Coronary artery (tissue), 2 donors: ENCODE measurements at places on chromosomes 1 and 21.

GRCh38 chr1:66112744-66113400 lies 320.2 kb downstream of the PDE4B start:
- DNase-seq: no peak

DNA sequence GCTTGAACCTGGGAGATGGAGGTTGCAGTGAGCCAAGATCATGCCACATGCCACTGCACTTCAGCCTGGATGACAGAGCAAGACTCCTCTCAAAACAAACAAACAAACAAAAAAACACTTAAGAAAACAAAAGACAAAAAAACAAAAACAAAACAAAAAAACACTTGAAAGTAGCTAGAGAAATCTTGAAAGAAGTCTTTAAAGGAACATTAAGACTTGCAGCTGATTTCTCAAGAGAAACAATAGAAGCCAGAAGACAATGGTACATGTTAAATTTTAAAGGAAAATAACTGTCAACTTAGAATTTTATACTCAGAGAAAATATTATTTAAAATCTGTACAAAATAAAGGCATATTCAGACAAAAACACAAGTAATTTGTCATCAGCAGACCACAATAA lies 71.3 kb downstream of the HLX start:
- DNase-seq: no peak

DNA sequence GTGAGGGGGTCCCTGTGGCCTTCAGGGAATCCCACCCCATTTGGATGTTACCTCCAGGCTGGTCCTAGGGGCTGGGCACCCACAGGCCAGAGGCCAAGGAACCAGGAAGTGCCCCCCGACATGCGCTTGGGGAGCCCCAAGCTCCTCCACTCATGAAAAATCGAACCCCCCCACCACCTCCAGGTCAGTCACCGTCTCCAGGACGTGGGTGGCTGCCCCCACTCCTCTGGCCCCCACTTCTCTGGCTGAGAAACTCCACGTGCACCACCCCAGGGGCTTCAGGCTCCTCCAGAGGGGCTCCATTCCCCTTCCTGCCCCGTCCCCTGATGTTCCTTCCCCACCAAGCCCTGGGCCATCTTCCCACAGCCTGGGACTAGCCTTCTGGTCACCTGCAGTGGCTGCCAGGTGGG lies 30.5 kb upstream of the POFUT2 start:
- no peak for DNase-seq

DNA sequence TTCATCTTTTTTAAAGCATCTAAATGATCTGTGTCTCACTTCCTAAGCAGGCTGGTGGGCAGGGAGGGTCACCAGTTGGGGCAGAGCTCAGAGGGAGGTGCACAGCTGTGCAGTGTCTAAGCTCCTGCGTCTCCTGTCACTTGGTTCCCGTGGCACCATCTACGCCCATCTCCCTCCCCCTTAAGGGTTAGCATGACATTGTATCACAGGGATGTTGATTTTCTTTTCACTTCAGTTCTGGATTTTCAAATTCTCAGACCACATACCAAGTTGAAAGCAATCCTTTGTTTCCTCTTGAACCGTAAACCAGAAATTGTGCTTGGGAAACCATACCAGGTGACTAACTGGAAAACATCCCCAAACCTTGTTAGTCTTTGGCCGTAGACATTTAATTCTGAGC lies 187.0 kb downstream of the KIF26B start:
- DNase-seq: no peak

DNA sequence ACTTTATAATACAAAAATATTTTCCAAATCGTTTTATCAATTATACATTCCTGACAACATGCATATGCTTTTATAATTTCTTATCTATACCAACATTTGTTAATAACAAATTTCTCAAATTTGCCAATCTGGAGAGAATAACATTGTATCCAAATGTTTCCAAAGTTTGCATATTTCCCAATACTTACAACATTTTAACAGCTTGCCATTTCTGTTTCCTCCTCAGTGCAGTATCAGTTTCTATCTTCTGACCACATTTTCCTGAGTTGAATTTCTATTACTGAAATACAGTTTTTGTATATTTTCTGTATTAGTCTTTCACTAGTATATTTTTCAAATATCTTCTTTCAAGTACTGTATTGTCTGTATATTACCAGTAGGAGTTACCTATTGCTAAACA lies 1594.3 kb downstream of the PLA2G4A start:
- DNase-seq: no peak

DNA sequence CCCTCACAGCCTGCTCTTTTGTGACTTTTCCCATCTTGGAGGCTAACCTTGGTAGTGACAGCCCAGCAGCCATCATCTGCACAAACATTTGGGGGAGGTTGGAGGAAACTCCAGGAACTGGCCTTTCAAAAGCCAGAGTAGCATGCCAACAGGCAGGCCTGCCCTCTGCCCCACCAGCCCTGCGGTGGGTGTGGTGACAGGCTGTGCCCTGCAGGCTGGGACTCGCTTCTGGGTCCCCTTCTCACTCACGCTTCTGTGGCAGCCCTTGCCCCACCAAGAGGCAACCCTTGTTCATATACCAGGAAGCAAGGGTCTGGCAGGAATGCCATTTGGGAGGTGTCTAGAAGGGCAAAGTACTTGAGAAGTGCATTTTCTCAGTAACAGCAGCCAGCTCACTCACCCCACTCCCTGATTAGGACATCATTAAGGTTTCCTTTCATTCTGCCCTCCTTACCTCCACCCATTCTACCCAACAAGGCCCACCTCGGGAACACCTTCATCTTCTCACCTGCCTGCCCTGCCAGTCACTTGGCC lies 20.8 kb upstream of the FAM3B start:
- DNase-seq: no peak

- DNase-seq: no peak
These were observed 10.2 kb downstream of the WNT4 start for GRCh38 chr1:22132517-22133235.

DNA sequence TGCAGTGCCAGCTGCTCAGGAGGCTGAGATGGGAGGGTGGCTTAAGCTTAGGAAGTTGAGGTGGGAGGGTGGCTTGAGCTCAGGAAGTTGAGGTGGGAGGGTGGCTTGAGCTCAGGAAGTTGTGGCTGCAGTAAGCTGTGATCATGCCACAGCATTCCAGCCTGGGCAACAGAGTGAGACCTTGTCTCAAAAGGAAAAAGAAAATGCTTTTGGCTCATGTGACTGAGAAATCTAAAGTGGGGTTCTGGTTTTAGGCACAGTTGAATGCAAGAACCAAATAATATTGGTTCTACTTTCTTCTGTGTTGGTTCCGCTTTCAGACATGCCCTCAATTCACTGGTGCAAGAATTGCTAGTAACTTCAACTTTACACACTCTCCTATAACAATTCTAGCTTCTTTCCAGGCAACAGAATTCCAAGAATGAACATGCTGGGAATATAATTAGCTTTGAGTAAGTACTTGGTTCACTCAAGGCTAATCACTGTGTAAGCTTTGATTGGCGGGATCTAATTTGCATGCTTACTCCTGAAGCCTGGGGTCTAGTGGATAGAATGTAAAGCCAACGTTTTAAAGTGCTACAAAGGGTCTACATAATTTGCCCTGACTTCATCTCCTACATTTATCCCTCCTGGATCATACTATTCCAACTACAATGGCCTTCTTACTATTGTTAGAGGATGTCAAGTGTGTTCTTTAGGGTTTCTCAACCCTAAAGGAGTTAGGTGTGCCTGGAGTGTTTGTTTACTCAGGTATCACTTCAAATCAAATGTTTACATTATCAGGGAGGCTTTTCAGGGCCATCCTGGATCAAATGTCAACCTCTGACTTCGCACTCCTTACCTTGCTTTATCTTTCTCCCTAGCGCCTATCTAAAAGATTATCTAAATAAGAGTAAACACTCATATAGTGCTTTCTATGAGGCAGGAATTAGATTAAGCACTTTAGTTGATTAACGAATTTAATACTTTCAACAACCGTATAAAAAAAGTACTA lies 115.1 kb downstream of the SLC16A1 start:
- DNase-seq: no peak

DNA sequence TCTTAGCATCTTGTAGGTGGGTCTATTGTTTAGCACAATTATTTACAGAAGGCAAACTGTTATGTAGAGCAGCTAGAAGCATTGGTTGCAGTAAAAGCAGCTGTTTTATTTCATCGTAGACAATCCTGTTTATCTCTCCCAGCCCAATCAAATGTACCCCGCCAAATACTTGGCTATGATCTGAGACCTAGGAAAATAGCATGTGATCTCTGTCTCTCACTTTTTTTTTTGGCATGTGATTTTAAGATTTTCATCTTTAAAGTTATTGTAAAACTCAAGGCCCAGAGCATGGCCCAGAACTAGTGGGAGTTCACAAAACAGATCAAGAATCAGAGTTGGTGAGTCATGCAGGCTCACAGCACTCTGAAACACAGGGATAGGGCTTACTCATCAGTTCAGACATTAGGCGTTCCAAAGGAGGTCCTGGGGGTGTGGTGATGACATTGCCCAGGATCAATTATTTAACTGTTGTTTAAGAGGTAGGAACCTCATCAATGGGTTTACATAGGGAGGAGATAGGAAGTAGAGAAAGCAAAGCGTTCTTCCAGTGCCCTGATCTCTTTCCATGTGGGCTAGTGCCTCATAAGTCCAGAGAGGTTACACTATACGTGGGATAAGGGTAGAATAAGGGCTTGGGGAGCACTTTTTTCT lies 40.2 kb downstream of the TBX19 start:
- DNase-seq: no peak

GRCh38 chr21:16037421-16037955 lies 307.7 kb downstream of the USP25 start:
- DNase-seq: no peak

GRCh38 chr1:14108356-14109275 lies 408.6 kb downstream of the PRDM2 start:
- DNase-seq: no peak

GRCh38 chr1:110188035-110188618 lies 22.0 kb upstream of the KCNC4 start:
- no peak for DNase-seq

GRCh38 chr1:117788014-117788413 lies 141.4 kb downstream of the GDAP2 start:
- no peak for DNase-seq

DNA sequence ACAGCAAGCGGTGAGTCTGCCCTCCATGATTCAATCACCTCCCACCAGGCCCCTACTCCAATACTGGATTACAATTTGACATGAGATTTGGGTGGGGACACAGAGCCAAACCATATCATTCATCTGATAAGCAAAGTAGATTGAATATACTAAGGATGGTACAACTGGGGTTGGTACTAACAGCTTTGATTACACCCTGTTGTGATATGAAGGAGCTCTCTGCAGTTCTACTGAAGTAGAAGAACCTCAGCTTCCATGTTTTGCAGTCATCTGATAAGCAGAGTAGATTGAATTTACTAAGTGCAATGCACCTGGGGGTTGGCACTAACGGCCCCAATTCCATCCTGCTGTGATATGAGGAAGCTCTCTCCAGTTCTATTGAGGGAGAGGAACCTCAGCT lies 31.1 kb downstream of the RWDD3 start:
- no peak for DNase-seq

DNA sequence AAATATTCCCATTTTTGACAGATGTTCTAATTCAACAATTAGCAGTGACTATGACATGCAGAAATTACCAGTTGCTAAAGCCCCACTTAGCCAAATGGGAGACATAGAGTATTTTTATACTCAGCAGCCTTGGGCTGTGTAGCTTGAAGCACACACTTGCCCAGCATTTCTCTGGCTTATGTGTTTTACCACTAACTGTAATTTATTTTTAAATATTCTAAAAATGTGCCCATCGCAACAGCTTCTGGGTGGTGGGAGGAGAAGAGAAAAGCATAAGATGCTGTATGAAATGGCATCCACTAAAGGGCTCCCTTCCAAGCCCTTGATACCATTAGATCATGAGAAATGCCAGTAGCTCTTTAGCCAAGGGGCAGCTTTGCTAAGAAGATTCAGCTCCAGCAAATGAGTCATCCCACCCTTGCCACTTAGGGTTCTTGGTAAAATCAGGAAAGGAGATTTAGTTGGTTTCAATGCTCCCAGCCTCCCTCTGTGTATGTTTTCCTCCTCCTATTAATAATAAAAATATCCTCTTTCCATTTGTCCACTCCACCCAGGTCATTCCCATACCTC lies 462.7 kb upstream of the DEPDC1 start:
- no peak for DNase-seq

DNA sequence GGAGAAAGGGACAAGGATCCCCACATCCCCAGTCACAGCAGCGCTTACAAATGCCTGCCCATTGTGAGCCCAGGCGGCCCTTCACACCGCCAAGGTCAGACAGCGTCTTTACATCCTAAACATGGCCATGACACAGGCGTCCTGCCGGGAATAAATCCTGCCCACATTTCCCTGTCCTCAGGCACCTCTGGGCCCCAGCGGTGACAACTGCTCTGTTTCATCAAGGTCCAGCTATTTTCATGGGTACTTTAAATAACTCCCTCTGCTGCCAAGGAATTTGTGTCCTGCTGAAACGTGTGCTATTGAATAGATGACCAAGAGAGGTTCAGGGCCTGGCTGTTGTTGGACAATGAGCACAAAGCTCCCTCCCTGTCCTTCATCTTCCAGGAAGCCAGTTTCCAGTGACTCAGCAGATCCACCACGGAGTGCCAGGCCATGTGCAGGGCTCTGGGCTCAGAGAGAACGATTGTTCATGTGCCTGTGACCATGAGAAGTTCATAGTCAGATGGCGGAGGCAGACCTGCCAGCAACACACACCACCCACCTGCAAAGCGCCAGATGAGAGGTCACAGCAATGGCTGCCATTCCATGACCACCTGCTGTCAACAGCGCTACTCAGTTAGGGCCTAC lies 195.8 kb downstream of the MATN1 start:
- DNase-seq: peak; percentile 54

DNA sequence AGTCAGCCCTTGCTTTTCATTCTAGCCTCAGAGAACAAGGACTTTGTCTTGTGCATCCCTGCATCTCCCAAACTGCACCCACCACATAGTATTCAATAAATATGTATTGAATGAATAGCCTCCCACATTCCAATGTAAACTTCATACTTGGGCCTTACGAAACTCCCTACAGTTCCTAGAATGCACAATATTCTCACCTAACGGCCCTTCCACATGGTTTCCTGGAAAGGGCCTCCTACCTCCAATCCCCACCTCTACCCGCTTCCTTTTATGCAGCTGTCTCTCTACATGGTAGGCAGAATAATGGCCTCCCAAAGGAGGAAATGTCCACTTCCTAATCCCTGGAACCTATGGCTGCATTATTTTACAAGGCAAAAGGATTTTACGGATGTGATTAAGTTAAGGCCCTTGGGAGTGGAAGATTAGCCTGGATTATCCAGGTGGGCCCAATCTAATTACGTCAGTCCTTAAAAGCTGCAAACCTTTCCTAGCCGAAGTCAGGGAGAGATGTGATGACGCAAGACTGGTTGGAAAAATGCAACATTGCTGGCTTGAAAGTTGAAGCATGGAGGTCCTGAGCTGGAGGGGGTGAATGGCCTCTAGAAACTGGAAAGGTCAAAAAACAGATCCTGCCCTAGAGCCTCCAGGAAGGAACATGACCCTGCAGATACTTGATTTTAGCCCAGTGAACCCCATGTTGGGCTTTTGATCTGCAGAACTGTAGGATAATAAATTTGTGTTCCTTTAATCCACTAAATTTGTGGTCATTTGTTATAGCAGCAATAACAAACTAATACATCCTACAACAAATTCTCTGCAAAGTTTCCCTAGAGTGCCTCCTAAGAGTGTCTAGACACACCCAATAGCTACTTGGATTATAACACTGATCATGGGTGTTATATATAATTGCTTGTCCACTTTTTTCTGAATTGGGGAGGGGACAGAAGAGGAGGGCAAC lies 5.2 kb upstream of the PIK3C2B start:
- no peak for DNase-seq
